ENCODE measurements at places on chromosomes 3 and 15.
A peak's percentile ranks its signal among the peaks of the same experiment; 100 is the strongest.

GRCh38 chr15:53843166-53843565, 83.7 kb upstream of the WDR72 start:
- no peak for DNase-seq

- peak; percentile 21 for DNase-seq
Measured at GRCh38 chr15:42921342-42921731, 759 bp upstream of the TTBK2 start.

DNA sequence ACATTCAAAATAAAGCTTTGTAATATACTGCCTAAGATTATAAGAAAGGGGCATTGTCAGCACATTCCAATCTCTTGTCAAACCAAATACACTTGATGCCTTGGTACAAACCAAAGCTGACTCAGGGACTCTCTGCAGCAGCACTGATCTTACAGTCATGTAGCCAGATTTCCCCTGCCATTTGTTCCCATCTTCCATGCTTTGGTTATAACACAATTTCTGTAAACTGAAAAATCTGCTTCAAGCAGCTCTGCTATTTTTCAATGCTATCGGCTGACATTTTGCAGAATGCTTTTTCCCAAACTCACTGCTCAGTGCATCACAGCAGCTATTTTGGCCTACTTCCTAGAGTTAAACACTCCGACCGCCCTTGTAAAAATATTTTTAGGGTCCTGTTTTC, 18.2 kb downstream of the PLOD2 start:
- no peak for DNase-seq

GRCh38 chr3:128094295-128095151, 29.1 kb downstream of the RUVBL1 start:
- no peak for DNase-seq

DNA sequence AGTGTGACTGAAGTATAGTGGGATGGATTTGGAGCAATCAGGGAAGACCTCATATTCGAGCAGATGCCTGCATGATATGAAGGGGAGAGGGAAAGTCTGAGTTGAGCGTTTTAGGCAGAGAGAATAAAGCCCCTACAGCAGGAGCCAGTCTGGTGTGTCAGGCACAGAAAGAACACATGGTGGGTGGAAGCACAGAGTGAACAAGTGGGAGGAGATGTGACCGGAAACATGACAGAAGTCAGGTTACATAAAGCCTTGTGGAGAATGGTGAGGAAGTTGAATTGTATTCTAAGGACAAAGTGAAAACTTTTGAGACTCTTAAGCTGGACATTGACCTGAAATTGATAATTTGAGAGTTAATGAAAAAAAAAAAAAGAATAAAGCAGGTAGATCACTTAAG, 541.0 kb downstream of the PLOD2 start:
- no peak for DNase-seq

DNA sequence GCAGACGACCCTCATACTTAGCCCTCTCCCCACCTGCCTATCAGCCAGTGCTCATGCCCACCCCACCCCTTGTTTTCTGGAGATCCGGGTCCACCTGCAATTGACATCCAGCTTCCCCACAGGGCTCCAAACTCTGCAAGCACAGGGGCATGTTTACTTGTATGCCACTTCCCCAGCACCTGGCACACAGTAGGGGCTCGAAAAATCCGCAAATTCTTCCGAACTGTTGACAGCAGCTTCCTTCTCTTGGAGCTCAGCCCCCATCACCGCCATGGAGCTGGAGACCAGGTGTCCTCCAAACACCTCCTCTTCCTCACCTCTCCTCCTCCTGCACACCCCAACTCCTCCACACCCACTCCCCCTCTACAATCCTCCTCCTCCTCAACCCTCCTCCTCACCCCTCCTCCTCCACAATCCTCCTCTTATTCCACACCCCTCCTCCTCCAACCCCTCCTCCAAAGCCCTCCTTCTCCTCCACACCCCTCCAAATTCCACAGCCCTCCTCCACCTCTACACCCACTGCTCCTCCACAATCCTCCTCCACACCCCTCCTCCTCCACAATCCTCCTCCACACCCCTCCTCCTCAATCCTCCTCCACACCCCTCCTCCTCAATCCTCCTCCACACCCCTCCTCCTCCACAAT, 70.4 kb upstream of the BLM start:
- no peak for DNase-seq

DNA sequence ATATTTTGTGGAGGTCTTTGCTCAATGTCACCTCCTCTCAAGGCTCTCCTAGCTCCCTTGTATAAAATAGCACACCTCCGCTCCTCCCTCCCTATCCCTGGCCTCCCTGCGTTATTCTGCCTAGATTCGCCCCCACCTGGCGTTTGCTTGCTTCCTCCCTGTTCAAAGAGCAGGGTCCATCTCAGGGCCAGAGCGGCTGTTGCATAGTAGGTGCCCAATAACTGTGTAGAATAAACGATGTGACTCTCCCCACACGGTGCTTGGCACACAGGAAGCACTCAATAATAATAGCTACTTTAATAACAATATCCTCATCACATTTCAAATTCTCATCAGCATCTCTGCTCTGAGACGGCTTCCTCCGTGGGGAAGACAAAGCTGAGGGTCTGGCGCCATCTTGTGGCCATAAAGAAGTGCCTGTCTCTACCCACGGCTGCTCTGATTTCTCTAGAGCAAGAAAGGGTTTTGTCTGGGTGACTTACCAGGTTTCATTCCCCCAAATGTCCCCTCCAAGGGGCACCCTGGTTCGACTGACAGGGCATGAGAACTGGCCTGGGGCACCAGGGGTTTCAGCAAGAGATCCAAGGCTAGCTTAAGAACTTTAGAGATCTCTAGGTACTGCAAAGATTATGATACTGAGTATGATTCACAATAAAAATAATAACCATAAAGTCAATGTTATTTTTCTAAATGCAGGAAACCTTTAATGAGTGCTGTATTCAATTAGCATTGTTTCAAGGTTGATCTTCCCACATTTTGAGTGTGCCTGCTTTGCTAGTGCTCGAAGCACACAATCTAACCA, 16.1 kb downstream of the CD276 start:
- DNase-seq: peak; percentile 83
